ENCODE measurements at places on chromosomes 7 and 10.

- no peak for DNase-seq
Observed at GRCh38 chr10:44234483-44234875, 150.4 kb downstream of the CXCL12 start.

- no peak for DNase-seq
Observed at GRCh38 chr10:103812432-103812831, 42.9 kb downstream of the SH3PXD2A start.

GRCh38 chr10:86295791-86296190 lies 70.8 kb downstream of the GRID1 start:
- DNase-seq, result no peak

DNA sequence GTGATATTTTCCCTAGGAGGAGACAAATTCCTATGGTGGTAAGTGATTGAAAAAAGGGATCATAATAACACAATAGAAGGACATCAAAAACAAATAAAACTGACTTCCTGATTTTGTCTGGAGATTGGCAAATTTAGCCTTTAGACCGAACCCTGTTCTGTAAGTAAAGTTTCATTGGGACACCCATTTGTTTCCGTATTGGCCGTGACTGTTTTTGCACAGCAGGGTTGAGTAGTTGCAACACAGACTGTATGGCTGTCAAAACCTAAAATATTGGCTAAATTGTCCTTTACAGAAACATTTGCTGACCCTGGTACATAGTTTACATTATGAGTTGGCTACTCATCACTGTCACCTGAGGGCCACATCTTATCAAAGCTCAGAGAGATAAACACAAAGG lies 168.6 kb downstream of the PRKCQ start:
- DNase-seq, result no peak

DNA sequence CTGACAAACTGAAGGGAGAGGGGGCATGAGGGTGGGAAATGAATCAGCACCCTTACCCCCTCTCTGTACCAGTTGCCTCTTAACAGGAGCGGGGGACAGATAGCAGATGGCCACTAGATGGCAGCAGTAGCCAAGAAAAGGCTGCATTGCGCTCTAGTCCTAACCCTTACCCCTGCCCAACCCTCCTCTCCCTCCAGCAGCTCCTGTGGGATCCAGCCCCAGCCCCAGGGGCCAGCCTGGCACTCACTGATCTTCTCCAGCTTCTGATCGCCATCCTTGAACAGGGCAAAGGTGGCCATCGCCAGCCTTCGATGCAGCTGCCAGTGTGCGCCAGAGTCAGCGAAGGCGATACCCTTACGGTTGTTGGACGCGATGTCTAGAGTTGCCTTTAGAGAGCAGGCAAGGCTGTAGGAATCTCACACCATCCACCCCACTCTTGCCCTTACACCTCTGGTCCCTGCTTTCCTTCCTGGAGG lies 2.2 kb downstream of the CYP17A1 start:
- DNase-seq, result peak; percentile 10

DNA sequence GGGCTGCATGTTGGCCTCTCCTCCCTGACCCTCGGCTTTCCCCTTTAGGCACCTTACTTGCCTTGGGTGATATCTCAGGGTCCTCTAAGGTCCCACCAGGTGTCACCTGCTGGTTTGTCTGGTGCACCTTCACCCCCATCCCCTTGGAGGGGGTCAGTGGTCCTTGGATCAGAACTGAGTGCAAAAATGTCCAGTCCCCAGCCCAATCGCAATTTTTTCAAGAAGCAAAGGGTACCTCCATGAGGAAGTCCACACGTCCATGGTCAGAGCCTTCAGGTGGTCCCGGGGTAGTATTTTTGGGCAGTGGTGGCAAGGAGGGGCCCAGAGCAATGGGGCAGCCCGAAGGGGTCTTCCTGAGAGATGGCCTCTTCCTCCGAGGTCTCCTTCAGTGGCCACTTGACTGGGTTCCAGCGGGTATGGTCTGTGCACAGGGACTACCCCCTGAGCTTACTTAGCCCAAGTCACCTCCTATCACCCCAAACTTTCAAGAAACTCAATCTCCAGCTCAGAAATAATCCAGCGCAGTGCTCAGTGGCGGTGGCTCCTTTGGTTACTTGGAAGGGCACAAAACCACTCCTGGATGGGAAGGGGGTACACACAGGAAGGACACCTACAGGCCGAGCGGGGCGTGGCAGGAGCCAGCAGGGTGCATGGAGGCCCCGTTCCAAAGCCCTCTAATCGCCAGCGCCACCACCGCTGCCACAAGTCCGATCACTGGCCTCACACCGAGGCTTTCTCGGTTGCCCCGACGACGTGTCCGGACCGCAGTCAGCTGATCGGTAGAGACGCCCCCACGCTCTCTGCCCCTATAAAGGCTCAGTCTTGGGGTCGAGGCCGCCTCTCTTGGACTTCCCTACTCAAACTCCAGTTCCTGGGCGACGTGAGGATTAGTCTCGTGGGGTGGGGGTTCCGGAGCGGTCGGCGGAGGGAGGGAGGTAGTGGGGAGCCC lies 4.5 kb downstream of the SAP25 start:
- no peak for DNase-seq

- DNase-seq, result no peak
Observed at GRCh38 chr7:108384716-108385483, 71.3 kb downstream of the NRCAM start.

Measured in NCI-H2081 treated with DMSO at 0.1 percent for 48 hours (cell line).